ENCODE measurements at places on chromosomes 12 and 14.

- no peak for DNase-seq
Observed at GRCh38 chr12:76127588-76127987, 43.1 kb upstream of the NAP1L1 start.

- DNase-seq = no peak
Observed at GRCh38 chr14:92466059-92466458, 47.5 kb upstream of the RIN3 start.

GRCh38 chr14:34713681-34714319 is 593 bp downstream of the CFL2 start:
- DNase-seq = no peak

- no peak for DNase-seq
Observed at GRCh38 chr14:85300107-85300506, 229.8 kb upstream of the FLRT2 start.

GRCh38 chr12:23760495-23760894 is 189.0 kb downstream of the SOX5 start:
- DNase-seq = no peak

DNA sequence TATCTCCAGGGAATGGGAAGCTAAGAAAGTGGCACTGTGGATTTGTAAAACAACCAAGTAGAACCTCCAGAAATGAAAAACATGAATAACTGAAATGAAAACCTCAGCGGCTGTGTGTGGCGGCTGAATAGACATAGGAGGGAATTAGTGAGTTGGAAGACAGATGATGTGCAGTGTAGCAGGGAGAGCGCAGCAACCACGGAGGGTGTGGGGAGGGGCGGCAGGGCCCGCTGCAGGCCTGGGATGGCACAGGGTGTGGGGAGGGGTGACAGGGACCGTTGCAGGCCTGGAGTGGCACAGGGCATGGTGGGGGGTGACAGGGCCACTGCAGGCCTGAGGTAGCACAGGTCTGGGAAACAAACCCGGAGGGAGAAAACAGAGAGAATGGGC is 51.1 kb downstream of the BEGAIN start:
- DNase-seq = no peak

DNA sequence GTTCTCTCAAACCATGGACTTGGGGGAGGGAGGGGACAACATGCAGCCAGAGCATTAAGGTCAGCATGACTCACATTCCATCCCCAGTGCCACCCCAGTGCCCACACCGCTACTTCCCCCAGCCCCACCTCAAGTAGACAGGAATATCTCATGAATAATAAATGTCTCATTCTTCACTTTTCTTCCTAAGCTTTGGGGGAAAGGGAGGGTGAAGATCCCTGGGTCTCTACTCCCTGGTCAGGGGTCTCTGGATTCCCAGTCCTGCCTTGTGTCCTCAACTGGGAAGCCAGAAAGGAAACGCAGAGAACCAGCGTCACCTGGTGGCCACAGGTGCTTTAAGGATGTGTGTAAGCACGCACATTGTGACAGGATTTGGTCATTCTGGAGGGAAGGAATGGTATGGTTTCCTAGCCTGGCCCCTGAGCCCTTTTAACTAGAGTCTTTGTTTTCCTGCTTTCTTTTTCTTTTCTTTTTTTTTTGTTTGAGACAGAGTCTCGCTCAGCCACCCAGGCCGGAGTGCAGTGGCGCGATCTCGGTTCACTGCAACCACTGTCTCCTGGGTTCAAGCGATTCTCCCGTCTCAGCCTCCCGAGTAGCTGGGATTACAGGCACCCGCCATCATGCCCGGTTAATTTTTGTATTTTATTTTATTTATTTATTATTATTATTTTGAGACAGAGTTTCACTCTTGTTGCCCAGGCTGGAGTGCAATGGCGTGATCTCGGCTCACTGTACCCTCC is 3.4 kb downstream of the GPR84 start:
- no peak for DNase-seq

- no peak for DNase-seq
Observed at GRCh38 chr14:66315548-66315947, 170.6 kb upstream of the CCDC196 start.

GRCh38 chr12:52014567-52015530 is 8.1 kb downstream of the TAMALIN start:
- no peak for DNase-seq

GRCh38 chr12:132154941-132155770 is 10.9 kb downstream of the NOC4L start:
- DNase-seq = no peak

DNA sequence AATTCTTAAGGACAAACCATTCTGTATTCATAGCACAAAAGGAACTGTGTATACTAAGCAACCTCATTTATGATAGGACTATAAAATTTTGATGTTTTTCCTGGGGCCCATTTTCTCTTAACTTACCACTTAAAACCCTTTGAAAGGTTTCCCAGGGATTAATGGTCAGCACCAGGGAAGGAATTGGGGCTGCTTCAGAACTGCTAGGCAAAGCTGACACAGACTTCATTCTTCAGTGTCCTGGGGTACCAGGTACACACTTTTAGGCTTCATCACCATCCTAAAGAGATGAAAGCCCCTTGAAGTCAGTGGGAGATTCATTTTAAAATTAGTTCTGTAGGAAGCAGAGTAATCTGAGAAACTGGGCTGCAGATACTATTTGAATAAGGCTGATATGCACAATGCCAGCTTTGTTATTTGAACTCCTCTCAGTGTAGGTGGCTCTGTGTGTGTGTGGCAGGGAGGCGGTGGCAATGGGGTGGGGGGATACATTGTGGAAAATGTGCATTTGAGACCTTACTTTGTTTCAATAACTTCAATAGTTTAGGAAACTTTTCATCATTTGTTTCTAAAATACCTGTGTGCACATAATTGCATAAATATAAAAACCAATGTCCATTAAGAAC is 329.3 kb upstream of the DCN start:
- no peak for DNase-seq

GRCh38 chr12:11460343-11461023 is 65.1 kb upstream of the PRB2 start:
- no peak for DNase-seq

DNA sequence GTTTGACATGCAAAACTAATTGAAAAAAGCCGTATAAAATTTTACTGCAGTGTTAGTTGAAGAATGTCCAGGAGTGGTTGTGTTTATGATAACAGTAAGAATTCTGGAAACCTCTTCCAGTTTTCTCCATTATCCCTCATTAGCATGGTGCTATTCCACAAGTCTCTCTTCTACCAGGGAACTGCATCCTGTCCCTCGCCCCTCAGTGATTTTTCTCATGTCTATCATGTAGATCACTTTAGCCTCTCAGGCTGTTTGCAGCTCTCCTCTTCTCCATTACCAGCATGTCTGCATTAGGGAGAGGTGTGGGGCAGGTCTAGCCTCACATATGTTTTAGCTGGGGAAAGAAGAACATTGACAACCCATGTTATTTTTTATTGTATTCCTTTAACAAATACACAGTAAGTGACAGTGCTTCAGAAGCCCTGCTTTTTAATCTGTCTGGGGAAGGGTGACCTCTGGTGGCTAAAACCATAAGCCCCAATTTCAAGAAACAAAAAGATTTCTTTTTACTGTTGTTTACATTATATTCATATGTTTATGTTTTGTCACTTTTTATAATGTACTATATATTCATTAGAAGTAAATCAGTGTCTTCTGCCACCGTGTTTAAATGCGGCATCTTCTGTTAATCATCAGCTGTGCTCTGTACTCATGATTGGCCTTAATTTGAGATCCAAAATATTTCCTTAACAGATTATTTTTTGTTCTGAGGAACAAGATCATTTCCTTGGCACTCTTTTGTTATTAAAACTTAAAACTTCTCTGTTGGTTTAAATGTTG is 70.7 kb downstream of the RASSF8 start:
- DNase-seq = no peak

DNA sequence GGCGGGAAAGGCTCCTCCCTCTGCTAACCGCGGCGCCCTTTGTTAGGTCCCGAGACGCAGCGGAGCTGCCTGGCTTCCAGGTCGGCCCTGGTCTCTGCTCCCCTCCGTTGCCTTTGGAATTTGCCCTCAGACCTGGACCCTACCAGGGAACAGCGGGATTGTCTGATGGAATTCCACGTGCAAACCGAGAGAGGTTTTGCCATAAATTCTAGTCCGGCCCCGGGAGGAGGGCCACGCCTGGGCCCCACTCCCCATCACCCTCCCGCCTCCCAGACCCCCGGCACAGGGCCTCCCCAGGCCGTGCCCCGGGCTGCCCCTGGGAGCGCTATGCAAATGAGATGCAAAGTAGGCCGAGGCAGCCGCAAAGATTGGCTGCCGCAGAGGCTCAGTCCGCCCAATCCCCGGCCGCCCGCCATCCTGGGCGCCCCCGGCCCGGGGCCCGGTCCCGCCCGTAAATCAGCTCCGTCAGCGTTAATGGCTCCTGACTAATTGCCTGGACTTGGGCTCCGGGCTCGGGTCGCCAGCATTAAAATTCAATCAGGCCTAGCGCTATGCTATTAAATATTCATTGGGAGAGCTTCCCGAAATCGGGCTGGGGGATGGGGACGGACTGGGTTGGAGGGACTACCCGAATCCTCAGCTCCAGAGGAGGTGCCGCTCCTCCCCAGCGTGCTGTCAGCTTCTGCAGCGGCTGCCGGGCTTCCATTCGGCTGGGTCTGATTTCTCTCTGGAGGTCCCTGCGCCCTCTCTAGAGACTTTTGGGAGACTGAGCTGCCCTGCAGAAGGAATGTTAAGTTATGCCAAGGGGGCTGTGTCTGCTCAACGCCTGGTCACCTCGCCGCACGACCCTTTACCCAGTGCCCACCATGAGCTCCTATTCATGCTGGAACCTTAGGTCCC is 15.7 kb upstream of the FIGNL2 start:
- DNase-seq = no peak
